ENCODE measurements at places on chromosomes 7 and 10.

- no peak for DNase-seq
Measured at GRCh38 chr7:41816111-41816510, 113.2 kb upstream of the INHBA start.

DNA sequence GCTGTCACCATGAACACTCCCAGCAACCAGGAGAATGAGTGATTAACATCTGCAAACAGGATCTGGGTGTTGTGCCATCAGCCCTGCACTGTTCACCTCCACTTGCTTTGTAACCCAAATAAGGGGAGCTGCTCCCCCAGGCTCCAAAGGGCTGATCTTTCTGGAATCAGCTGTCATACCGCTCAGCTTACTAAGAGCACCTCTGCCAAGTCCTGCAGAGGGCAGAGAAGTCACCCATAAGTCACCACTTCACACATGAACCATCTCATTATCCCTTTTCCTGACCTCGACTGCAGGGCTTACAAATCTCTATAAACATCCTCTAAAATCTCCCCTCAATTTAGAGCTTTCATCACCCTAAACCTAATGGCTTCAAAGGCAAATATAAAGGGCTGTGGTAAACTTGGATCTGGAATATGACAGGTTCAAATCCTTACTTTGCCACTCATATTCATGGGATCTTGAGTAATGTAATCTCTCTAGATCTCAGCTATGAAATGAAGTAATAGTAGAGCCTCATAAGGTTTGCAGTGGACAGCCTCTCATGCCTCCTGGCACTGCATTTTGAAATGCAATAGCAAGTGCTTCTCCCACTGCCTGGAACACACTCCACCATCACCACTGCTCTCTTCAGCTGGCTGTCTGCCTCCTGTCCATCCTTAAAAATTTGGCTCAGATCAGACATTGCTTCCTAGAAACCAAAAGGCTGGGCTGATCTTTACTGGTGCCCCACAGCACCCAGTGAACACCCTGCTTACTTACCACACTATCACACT, 38.8 kb downstream of the ERLIN1 start:
- DNase-seq: no peak

GRCh38 chr10:123153486-123154091, 613 bp upstream of the BUB3 start:
- DNase-seq: no peak

DNA sequence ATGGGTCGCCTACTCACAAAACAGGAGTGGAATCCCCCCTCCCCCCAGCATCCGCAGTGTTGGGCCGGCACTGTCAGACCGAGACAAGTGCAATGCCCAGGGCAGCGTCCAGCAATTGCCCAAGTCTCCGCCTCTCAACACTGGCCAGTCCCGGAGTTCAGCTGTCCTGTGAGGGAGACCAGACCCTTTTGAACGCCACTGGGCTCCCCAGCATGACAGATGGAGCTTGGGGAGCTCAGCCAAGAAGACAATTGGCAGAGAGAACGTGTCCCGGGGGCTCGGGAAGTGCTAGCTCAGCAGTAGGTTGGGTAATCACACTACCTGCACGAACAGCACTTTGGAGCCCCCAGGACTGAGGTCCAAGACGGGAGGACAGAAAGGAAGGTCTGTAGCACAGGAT, 4.7 kb downstream of the COPS6 start:
- DNase-seq: no peak

Measured in keratinocyte (primary cell).